NCI-H345 (cell line): ENCODE measurements at places on chromosomes 6 and 20.
A peak's percentile ranks its signal among the peaks of the same experiment; 100 is the strongest.

GRCh38 chr6:52675372-52675771, 4.5 kb downstream of the TMEM14A start:
- no peak for DNase-seq

DNA sequence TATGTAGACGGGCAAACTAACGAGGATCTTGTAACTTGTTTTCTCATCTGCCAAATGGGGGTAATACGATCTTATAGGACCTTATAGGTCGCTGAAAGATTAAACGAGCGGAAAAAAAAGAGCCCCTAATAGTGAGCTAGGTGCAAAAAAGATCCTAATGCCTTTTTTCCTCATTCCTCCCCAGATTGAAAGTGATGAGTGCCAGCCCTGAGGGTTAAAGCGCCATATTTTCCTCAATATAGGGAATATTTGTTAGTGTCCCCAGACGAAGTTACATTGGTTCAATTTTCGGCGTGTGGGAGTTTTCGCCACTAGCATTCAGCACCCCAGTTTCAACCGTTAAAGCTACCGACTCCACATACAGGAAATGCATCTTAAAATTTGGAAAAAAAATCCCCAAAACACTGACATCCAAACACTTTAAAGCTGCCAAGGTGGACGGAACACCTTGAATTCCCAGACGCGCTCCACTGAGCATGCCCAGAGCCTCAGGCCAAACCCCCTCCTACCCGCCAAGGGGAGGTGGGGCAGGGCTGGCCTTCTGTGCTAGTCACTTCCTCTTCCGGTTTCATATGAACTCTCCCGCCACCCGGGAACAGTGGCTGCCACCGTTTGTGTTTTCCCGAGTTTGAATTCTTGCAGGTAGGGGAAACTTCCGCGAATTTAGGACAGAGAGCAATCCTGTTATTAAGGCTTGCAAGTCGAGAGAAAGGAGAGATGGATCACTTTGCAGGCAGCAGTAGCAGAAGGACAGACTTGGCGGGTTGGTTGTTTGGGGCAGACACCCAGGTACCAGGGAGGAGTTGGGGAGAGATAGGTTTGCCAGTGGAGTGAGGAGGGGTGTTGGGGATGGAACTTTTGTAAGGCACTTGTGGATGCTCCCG, at the start of gene PRIM2:
Gene PRIM2, plus strand, starts transcription at position 571 of the 884 bp plus-strand sequence. CDS start 816 bp downstream, outside the sequence.
- peak; percentile 88 for DNase-seq

- peak; percentile 39 for DNase-seq
Measured at GRCh38 chr6:20700375-20700774, 166.1 kb downstream of the CDKAL1 start.

DNA sequence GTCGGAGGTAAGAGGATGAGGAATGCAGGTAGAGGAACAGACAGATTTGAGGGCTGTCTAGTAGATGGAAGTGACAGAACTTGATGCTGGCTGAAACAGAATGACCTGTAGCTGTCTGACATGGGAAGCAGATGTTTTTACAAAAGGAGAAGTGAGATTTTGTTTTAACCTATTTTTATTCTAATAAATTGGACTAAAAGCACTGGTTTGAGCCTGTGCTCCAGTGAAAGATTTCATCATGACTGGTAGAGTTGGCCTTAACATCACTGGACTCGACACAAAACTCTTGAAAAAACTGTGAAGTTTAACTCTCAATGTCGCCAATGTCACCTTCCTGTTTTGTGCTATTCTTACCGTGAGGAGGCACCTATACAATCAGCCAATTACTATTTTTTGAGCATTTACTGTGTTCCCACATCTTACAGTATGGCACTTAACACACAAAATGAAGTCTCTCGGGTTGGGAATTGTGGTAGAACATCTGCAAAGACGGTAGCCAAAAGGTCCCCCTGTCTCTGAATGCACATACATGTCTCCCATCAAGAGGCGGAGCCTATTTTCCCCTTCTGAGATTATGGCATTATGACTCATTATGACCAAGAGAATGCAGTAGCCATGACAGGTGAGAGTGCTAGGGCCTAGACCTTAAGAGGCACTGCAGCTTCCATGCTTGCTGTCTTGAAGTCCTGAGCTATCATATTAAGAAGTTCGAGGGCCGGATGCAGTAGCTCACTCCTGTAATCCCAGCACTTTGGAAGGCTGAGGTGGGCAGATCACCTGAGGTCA, 93.2 kb downstream of the FOXF2 start:
- no peak for DNase-seq
